Activated T-cell treated with anti-CD3 and anti-CD28 coated beads for 1 hour (primary cell): ENCODE measurements at places on chromosomes 16 and 17.

- DNase-seq: peak; percentile 57
These were observed 17.1 kb upstream of the CCR7 start for GRCh38 chr17:40582328-40582901.

- no peak for DNase-seq
These were observed 224.7 kb downstream of the SNX29 start for GRCh38 chr16:12201216-12201615.

GRCh38 chr17:46795379-46795952 is 23.0 kb downstream of the WNT3 start:
- DNase-seq: no peak

- no peak for DNase-seq
These were observed 13.8 kb downstream of the ELMO3 start for GRCh38 chr16:67212766-67213165.

GRCh38 chr17:42275527-42276358 is 448 bp downstream of the STAT5B start:
- peak; percentile 19 for DNase-seq

GRCh38 chr17:44543213-44543904 is 13.9 kb upstream of the FZD2 start:
- no peak for DNase-seq

DNA sequence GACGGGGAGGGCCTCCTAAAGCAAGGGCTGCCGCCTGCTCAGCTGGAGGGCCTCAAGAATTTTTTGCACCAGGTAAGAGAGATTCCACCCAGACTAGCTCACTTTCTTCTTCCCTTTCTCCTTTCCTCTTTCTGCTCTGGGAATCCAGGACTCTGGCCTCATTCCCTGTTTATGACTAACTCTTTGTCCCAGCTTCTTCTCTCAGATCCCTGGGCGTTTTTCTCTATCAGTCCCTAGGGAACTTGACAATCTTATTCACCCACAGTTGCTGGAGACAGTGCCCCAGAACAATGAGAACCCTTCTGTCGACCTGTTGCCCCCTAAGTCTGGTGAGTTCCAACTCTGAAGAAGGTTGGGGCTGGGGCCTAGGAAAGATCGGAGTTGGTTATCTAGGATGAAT is 15.6 kb downstream of the CNTROB start:
- no peak for DNase-seq

DNA sequence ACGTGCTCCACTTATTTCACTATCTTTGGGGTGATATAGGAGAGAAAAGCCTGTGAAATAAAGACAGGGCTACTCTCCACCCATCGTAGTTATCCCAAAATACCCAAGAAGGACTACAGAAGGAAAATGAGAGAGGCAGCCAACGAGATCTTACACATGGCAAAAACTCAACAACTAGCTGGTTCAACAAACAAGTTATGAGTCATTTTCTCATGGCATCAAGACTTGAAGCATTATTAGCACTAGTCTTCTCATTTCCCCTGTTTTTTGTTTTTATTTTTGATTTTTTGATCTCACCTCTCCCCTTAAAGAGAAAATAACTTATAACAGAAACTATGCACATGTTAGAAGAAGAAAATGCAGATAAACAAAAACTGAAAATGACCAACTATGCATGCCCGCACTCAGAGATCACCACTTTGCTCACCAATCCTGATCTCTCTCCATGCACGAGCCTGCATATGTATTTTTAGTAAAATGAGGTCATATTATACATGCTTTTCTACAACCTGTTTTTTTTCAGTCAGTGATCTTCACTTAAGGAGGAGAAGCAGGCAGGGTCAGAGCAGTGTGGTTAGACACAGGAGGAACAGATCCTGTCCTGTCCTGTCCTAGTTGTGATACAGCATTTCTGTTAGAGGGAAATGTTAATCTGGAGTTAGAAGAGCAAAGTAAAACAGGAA is 22.8 kb downstream of the FAM117A start:
- DNase-seq: no peak

GRCh38 chr16:29025218-29025617 is 40.4 kb downstream of the LAT start:
- DNase-seq: no peak

DNA sequence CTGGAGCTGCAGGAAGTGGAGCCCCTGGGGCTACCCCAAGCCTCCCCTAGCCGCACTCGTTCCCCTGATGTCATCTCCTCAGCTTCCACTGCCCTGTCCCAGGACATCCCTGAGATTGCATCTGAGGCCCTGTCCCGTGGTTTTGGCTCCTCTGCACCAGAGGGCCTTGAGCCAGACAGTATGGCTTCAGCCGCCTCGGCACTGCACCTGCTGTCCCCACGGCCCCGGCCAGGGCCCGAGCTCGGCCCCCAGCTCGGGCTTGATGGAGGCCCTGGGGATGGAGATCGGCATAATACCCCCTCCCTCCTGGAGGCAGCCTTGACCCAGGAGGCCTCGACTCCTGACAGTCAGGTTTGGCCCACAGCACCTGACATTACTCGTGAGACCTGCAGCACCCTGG is 4.1 kb upstream of the NRN1L start:
- no peak for DNase-seq

DNA sequence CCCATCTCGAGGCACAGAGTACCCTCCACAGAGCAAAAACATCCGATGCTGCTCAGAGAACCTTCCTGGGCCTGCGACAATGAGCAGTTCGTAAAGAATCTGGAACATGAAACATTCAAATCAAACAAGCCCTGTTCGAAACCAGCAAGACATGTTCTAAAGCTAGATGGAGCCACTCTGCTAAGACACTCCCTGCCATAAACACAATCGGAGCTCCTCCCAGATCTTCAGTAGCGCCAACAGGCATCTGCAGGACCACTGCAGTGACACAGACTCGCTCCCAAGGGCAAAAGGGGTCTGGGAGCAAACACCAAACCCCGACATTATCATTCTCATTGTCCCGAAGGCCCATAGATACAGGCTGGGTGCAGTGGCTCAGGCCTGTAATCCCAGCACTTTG is 108.7 kb downstream of the ZFHX3 start:
- DNase-seq: no peak

DNA sequence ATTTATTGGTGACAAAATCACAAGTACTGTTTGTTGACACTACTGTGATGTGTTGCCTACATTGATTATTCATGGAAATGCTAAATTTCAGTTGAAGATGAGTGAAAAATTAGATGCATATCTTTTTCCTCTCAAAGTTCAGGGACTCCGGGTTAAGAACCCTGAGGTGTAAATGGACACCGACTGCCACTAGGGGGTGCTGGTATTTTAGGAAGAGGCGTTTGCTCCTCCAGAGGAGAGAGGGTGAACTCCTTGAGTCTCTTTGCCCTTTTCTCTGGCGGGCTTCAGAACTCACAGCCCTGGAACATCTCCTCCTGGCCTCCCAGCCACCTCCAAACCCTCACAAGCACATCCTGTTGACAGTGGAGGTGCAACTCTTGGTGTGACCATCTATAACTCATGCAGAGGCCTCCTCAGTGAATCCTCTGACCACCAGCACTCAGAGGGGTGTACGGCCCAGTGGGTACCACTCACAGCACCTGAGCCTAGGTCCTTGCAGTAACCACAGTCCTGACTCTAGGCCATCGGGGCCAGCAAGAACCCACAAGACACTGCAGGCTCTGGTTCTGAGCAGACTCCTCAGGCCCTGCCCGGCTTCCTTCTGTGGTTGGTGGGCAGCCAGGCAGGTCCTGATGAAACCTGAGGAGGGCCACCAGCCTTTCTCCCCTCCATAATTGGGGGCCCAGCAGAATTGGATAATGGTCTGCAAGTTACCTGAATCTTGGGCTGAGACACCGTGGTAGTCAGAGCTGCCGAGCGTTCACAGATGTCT is 26.2 kb upstream of the PIK3R5 start:
- DNase-seq: peak; percentile 42

DNA sequence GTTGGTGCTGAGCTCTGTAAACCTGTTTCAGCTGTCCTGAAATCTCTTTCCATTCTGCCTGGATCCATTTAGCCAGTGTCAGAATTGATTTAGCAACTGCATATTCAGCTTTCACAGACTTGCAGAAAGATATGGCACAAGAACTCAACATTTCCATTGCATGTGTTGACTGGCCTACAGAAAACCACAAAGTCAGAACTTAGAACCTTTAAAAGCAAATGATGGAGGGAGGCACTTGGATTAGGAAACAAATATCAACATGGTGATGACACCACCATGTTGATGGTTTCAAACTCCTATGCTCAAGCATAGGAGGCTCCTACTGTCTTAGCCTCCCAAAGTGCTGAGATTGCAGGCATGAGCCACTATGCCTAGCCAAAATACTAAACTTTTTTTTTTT is 52.3 kb upstream of the ARL6IP1 start:
- no peak for DNase-seq

- no peak for DNase-seq
These were observed 9.3 kb downstream of the NUBP1 start for GRCh38 chr16:10752843-10753523.

- no peak for DNase-seq
These were observed 73.2 kb downstream of the RMI2 start for GRCh38 chr16:11418506-11418905.

GRCh38 chr17:44346064-44346844 is 1.2 kb downstream of the GRN start:
- DNase-seq: no peak

GRCh38 chr16:65731833-65732232 is 610.0 kb upstream of the CDH11 start:
- no peak for DNase-seq

DNA sequence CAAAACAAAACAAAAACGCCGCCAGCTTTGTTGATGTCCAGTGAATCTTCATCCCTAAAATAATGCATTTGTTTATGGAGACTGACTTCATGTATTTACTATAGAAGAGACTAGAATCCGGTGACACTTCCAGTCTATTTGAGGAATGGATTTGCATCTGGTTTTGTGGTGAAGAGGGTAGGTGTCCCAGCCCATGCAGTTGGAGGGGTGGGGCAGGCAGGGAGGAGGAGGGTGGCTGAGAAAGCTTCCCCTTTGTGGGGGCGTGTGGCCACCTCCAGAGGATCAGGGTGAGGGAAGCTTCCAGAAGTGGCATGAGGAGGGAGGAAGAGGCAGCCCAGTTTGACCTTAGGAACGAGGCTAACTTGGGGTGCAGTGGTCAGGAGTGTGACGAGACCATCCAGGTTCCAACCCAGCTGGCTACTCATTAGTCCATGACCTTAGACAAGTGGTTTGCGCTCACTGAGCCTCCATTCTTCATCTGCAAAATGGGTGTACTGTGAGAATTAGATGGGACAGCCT is 69.5 kb downstream of the CMIP start:
- no peak for DNase-seq

- DNase-seq: no peak
These were observed 200.9 kb downstream of the CNTNAP4 start for GRCh38 chr16:76478105-76478504.

GRCh38 chr17:7233701-7234082 is 625 bp downstream of the DVL2 start:
- DNase-seq: no peak

GRCh38 chr16:50121721-50122445 is 31.2 kb upstream of the TENT4B start:
- DNase-seq: peak; percentile 2

DNA sequence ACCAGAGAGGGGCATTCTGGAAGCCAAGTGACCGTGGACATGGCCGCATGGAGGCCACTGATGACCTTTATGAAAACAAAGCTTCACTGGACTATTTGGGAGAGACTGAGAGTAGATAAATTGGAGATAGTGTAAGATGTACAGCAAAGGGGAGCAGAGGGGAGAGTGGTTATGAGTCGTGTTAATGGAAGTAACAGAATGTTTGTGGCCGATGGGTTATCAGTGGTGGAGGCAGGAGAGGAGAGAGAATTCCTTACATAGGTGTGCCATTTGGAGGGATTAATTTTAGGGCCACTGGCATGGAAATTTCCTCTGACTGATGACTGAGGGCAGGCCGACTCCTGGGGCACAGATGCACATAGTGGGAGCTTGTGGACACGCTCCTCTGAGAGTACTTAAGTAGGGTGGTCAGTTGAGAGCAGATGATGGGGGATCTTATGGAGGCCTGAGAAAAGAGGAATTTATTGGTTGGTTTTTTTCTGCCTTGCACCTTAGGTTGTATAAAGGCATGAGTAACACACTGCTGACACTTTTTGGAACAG is 19.2 kb downstream of the PRPSAP2 start:
- DNase-seq: no peak

GRCh38 chr17:60602385-60602742 is 2.4 kb downstream of the PPM1D start:
- no peak for DNase-seq

- no peak for DNase-seq
These were observed 51.3 kb downstream of the AKAP1 start for GRCh38 chr17:57136355-57136754.

- no peak for DNase-seq
These were observed 82.8 kb downstream of the SNX29 start for GRCh38 chr16:12059216-12059769.

- no peak for DNase-seq
These were observed 115.7 kb upstream of the KCNJ16 start for GRCh38 chr17:69959283-69959682.

- no peak for DNase-seq
These were observed 140.2 kb upstream of the CHMP6 start for GRCh38 chr17:80851277-80851925.

- no peak for DNase-seq
These were observed 165.2 kb downstream of the VPS53 start for GRCh38 chr17:549177-550040.

DNA sequence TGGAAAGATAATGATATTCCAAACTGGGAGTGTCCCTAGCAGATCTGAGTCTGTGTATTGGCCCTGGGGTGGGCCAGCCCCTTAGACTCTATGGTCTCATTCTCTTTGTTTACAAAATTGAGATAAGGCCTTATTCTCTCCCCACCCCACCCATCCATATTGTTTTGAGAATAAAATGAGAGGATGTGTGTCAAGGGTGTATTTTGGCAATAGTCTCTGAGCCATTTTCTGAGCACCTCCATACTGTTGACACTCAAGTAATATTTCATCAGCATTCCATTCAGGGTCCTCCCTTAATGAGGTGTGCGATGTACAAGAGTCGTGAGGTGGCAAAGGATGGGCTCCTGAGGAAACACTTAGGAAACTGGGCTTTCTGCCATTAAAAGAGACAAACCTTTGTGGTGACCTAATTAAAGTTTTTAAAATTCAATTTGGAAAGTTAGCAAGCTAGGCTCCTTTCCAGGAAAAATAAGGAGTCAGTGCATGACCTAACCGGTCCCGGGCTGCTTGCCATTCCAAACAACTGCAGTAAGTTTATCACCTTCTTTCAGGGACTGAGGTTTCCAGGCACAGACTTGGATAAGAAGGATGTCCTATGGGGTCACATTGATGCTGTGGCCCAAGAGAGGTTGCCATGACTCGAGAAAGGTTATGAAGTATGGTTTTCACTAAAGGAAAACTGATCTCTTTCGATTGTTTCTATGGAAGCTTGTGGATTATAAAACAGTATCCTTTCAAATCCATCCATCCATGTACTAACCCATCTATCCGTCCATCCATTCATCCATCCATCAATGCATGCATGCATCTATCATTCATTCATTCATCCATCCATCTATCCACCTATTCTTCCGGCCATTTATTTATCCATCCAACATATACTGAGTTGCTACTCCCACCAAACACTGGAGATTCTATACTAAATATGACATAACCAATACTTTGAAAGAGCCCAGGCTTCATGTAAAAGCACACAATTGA is 443.3 kb downstream of the UTP18 start:
- DNase-seq: no peak
